Activated CD4-positive, alpha-beta memory T cell treated with anti-CD3 and anti-CD28 coated beads, Interleukin-2, amount 10 ng/mL, durations not matched to agents 7 days and 5 days (primary cell): ENCODE measurements at places on chromosomes 1 and 21.

- DNase-seq, result no peak
These were observed 30.6 kb downstream of the LY9 start for GRCh38 chr1:160826546-160826945.

DNA sequence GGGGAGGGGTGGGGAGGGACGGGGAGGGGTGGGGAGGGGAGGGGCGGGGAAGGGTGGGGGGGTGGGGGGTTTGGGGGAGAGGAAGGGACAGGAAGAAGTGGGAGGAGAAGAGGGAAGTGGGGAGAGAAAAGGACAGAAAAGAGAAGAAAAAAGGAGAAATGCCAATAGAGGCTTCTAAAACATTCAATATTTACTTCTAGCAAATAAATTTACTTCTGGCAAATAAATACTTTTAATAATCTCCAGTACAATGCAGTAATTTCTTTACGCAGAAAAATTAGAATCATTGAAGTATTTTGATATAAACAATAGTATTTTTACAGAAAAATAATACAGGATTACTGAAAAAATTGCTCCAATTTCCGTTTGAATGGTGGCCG is 9.4 kb upstream of the GPR161 start:
- DNase-seq, result no peak

DNA sequence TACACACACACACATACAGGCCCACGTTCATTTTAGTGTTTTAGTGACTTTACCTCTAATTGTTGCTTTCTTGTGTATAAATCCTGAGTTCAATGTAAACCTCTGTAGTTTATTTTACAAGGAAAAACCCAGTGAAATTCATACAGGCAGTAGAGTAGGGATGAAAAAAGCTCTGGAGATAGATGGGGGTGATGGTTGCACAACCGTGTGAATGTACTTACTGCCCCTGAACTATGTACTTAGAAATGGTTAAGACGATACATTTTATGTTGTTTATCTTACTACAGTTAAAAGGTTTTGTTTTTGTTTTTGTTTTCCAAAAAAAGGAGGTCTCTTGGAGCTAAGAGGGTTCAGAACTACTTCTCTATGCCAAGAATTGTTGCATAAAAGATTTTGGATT is 29.7 kb upstream of the PRDM15 start:
- DNase-seq, result no peak

- no peak for DNase-seq
These were observed 227.2 kb downstream of the OLFM3 start for GRCh38 chr1:101769520-101769919.

DNA sequence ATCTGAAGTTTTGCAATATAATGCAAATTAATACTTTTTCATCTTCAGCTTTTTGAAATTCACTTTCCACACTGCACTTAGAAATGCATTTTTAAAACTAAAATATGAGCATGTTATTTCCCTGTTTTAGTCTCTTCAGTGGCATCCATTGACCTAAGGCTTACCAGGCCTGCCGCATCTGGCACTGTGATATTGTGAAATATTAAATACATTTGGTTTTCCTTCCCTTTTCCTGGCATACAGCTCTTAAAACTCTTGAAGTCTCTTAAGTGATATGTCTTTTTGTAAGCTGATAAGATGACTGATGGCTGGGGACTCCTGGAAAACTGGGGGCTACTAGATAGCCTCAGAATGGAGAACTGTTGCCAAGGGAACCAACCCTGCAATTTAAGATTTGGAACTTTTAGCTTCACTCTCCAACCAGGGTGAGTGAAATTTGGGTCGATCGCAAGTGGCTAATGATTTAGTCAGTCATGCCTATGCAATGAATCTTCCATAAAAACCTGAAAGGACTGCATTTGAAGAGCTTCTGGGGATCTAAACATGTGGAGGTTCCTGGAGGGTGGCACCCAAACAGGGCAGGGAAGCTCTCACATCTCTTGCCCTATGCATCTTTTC is 75.5 kb upstream of the PDC start:
- no peak for DNase-seq

- DNase-seq, result no peak
These were observed 26.3 kb downstream of the RGS8 start for GRCh38 chr1:182658055-182658454.

GRCh38 chr1:21867451-21867996 is 55.5 kb downstream of the LDLRAD2 start:
- DNase-seq, result no peak

- no peak for DNase-seq
These were observed 42.5 kb upstream of the SYT2 start for GRCh38 chr1:202752774-202753173.

GRCh38 chr1:72282271-72283021 is at the start of gene NEGR1:
NEGR1 (minus strand) TSS chr1:72282539.
- DNase-seq, result peak; percentile 51

DNA sequence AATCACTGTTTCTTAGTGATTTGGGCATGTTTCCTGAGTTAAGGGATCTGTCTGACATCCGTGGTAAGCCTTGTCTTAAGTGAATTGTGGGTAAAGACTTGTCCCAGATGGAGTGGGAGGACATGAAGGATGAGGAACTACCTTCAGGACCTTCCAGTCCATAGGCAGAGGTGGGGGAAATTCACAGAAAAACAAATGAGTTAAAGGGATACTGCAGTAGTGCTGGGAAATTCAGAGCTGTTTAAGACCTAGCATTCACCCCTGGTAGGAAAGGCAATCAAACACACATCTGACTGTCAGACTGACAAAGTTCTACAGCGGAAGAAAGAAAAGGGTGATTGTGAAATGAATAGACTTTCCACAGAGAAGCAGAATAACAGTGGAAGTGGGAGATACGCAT is 3.0 kb downstream of the GNAT2 start:
- no peak for DNase-seq

- DNase-seq, result no peak
These were observed 113.2 kb downstream of the RUNX1 start for GRCh38 chr21:34935898-34936297.

DNA sequence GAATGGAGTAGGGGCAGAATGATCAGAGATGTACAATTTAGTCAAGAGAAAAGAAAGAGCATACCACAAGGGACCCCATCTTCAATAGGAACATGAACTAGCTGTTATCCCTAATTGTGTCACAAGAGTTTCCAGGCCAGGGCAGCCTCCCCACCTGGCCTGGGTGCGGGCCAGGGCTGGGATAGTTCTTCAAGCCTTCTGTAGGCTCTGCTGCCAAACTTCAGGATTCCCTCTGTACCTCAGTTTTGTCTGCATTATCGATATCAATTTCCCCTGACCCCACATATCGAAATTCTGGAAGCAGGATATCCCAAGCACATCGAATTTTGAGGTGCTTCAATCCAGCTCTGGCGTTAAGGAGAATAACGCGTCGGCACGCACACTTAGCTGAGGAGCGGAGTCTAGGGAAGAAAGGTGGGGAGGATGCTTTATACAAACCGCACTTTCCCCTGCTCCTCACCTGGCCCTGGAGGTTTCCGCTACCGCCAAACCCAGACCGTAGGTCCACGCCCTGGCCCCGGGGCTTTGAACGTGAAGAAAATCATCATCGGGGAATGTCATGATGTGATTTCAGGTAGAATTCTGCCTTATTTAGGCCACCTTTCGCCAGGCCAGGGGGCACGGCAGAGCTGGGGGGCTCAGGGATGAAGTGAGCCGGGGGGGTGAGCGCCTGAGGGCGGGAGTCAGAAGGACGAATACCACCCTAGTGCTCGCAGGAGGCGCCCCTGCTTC is 7.4 kb downstream of the HLX start:
- no peak for DNase-seq

GRCh38 chr1:183279835-183280234 is 93.8 kb downstream of the LAMC2 start:
- DNase-seq, result no peak

DNA sequence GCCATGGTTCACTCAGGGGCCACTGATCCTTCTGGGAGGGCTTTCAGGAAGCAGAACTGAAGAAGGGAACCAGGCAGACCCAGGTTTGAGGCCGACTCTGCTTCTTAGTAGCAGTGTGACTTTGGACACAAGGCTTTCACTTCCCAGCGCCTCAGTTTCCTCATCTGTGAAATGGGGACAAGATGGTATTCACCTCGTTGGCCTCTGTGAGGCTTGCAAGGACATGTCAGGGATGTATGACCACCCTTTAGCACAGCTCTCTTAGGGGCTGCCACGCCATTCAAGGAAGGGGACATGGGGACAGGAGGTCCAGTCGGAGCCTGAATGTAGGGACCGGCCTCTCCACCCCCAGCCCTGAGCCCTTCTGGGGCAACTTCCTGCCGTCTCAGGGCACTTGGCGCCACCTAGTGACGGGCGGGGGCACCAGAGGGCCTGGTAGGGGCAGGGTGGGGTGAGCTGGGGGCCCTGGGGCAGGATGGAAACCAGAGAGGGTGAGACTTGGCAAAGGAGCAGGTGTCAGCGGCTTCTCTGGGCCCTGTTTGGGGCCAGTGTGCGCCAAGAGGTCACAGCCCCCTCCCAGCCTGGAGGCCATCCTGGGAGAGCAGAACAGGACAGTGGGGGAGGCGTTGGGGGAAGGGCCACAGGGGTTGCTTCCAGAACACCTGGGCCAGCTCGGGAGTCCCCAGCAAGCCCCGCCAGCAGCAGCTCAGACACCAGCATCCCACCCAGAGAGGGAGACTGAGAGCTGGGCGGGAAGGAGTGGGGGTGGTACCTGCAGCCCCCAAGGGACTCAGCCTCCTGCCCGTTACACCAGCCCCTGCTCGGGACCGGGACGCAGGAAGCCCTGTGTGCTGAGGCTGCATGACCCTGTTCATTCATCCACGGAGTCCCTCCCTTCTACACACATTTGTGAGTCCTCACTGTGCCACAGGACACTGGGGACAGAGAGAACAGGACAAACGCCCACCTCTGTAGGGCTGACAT is 102.5 kb upstream of the TARDBP start:
- DNase-seq, result peak; percentile 74

DNA sequence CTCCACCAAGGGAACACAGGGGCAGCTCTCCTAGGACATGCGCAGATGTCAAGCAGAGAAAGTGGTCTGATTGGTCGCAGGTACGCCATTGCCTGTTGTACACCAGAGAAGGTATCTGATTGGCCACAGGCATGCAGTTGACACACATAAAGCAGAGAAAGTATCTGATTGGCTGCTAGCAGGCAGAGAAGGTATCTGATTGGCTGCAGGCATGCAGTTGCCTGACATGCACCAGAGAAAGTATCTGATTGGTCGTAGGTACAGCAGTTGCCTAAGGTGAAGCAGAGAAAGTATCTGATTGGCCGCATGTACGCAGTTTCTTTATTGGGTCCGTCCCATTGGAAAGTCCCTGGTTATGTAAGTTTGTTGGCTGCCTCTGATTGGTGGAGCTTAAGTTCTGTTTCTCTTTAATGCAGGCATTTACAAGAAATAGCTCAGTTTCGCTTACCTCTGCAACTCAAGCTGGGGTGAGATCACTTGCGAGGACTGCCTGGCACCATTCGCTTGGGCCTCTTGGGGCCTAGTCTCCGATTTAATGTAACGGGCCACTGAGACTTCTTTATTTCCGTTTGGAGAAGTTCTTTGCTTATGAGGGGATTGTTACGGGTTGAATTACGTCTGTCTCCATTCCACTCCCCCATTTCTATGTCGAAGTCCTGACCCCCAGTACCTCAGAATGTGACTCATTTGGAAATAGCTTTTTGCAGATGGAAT is 74.2 kb downstream of the SIK1 start:
- peak; percentile 28 for DNase-seq

- DNase-seq, result no peak
These were observed 99.1 kb downstream of the ASTN1 start for GRCh38 chr1:177065430-177065829.

GRCh38 chr1:62263814-62264353 is 55.4 kb downstream of the KANK4 start:
- DNase-seq, result no peak

DNA sequence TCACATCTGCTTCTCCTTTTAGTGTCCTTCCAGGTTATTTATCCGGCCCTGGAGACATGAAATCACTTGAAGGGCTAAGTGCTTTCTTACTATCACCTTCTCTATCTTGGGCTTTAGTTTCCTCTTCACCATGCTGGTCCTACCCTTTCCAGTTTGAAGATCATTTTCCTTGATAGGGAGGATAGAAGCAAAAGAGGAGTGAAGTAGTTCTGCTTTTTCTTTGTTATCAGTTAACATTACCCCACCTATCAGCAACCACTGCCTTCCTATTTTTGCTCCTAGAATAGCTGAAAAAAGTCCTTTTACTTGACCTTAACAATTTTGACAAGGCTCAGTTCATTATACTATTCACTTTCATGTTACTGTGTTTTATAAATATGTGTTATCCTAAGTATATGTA is 19.4 kb downstream of the RGL1 start:
- no peak for DNase-seq

- DNase-seq, result no peak
These were observed 42.8 kb upstream of the IL12RB2 start for GRCh38 chr1:67264899-67265298.

DNA sequence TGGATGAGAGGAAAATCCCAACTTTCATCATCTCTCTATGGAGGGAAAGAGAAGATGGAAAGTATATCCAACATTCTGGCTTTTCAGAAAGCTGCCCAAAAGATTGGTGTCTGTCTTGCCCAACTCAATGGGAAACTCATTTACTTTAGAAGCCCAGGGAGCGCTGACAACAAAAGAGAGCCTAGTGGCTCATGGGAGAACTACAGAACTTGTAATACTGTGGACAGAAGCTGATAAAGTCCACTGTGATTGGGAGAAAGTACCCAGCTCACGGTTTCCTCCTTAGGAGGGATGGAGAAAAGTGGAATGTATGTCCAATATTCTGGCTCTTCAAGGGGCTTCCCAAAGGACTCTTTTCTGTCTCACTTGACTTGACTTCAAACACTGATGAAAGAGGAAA is 66.0 kb downstream of the RGS21 start:
- DNase-seq, result no peak

GRCh38 chr1:205961405-205961804 is 18.1 kb upstream of the SLC26A9 start:
- no peak for DNase-seq

DNA sequence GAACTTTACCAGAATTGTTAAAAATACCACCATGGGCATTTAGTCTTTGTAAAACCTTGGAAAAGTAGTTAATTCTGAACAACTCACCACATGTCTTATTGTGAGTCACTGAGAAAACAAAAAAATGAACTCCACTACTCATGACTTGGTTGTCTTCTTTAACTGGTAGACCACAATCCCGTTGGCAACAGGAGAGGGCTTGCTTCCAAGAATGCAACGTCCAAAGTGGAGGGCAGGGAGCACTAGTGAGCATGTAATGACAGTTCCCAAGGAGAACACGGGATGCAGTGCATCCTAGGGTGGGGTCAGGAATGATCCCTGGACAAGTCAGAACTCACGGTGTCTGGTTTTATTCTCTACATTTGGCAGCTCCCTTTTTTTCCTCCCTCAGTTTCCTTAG is 15.2 kb upstream of the HMCN1 start:
- DNase-seq, result no peak

- no peak for DNase-seq
These were observed 16.0 kb downstream of the RBBP4 start for GRCh38 chr1:32666901-32667566.

DNA sequence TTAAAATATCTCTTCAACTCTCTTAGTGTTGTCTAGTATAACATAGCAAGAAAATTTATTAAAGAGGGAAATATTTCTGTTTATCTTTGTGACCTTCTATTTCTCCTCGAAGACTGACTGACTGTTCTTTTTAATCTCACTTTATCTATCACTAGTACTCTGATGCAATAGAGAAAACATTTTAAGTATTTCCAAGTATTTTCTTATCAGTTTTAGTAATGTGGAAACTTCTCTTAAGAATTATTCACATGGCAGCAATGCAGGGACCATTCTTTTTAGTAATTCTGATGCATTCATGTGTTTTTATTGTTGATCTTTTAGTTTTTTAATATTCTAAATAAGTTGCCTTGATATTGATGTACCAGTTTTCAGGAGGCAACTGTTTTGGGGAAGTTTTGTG is 115.7 kb downstream of the NEK7 start:
- no peak for DNase-seq

GRCh38 chr1:216902669-216903381 is 179.6 kb upstream of the ESRRG start:
- no peak for DNase-seq
